Sigmoid colon (tissue), 7 donors: ENCODE measurements at places on chromosomes 13 and 19.

GRCh38 chr13:75432045-75432444, 49.9 kb downstream of the TBC1D4 start:
- DNase-seq, result no peak

DNA sequence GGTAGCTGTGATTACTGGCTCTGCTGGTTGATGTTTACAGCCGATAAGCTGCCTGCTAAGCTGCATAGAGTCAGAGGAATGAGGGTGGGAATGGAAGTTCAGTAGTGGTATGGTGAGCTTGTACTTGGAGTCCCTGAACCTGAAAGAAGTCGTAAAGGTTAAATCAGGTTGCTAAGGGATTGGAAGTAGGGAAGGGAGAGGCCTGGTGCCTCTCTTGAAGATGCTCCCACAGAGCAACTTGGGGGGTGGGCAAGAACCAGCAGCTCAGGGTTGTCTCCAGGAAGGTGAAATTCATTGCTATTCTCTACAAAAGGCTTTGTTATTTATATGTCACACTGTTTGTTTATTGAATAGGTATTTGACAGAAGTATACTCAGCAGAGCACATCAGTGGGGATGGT, 73.8 kb upstream of the OLFM4 start:
- no peak for DNase-seq

GRCh38 chr19:1811942-1812425, at the start of gene ATP8B3:
Gene ATP8B3 (minus strand): TSS chr19:1812276. CDS start chr19:1811736, 540 bp downstream.
- DNase-seq, result no peak

DNA sequence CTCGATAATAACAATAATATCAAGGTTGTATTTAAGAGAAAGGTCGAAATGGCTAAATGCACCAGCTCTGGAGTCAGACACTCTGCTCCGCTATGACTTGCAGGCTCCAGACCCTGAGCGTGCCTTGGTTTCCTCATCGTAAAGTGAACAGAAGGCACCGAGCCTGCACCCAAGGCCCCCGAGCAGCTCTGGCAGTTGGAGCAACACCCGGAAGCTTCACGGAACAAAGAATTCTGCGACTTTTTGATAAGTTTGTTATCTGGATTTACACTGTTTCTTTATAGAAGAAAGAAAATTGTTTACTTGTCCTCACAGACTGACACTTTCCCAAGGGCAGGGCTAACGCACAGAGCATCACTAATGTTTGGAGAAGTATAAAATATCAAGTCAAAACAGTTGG, 4.4 kb downstream of the GRTP1 start:
- no peak for DNase-seq

- no peak for DNase-seq
These were observed 5.8 kb upstream of the DYRK1B start for GRCh38 chr19:39839678-39840327.

DNA sequence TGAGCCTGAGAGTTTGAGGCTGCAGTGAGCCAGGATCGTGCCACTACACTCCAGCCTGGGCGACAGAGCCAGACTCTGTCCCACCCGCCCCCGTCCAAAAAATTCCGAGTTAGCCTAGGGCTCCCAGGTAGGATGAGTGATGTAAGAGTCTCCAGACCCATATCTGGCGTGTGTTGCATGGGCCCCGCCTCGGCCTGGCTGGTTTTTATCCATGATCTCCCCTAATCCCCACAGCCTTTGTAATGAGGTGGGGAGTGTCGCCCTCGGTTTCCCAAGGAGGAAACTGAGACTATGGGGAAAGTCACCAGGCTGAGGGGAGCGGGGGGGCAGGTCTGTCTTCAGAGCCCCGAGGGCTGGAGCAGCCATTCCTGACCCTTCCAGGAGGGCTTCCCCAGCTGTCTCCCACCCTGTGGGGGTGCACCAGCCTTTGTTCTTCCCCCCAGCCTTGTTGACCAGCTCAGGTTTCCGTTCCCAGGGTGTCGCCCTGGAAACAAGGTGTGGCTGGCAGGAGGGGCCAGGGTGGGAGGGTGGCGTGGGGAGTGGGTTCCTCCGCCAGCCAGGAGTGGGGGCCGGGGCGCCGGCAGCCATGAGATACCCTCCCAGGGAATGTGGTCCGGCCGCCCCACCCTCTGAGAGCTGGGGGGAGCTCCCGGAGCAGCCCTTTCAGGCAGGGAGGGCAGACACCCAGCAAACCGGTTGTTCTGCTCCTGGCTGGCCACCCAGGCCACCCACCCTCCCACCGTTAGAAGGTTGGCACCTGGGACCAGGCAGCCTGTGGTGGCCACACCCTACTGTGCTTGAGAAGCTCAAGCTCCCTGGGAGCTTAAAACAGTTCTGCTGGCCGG, 11.5 kb downstream of the MYH14 start:
- no peak for DNase-seq

DNA sequence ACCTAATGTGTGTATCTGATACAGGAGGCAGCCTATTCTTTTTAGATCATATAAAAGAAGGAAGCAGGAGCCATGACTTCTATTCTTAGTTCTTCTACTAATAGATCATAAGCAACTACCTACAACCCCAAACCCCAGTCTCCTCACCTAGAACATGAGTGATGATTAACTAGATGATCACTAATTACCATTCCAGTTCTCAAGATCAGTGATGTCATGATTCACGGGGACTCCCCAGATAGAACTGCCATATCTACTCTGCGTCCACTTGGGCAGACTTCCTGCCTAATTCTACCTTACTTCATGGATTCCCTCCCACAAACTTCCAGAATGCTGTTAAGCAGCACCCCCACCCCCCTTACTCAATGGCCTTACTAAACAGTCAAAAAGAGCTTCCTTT, 380.1 kb downstream of the FGF14 start:
- no peak for DNase-seq

- no peak for DNase-seq
These were observed 1770.0 kb downstream of the PCDH9 start for GRCh38 chr13:65460136-65460535.

DNA sequence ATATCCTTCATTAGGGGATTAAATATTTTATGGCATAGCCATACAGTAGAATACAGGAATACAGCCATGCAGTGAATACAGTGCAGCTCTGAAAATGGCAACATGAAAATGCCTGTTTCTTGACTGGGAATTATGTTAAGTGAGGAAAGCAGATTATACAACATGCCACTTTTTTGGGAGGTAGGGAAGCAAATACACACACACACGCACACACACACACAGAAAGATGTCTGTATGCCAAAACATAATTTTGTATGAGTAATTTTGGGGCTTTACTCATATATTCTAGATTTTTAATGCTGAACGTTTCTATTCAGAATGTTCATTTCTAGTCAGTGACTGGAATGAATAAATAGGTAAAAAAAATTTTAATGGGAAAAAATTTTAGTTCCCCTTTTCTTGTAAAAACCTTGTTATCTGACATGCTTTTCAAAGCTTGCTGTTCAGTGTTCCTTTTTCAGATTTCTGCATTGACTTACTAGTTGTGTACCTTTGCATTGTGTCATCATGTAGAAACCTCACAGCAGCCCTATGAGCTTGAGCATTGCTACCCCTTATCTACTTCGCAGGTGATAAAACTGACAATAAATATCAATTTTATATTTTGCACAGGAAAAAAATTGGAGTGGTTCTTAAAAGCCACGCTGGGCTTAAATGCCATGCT, 7.8 kb downstream of the GPR183 start:
- no peak for DNase-seq

GRCh38 chr19:21604351-21604926, 99.0 kb downstream of the ZNF429 start:
- no peak for DNase-seq

DNA sequence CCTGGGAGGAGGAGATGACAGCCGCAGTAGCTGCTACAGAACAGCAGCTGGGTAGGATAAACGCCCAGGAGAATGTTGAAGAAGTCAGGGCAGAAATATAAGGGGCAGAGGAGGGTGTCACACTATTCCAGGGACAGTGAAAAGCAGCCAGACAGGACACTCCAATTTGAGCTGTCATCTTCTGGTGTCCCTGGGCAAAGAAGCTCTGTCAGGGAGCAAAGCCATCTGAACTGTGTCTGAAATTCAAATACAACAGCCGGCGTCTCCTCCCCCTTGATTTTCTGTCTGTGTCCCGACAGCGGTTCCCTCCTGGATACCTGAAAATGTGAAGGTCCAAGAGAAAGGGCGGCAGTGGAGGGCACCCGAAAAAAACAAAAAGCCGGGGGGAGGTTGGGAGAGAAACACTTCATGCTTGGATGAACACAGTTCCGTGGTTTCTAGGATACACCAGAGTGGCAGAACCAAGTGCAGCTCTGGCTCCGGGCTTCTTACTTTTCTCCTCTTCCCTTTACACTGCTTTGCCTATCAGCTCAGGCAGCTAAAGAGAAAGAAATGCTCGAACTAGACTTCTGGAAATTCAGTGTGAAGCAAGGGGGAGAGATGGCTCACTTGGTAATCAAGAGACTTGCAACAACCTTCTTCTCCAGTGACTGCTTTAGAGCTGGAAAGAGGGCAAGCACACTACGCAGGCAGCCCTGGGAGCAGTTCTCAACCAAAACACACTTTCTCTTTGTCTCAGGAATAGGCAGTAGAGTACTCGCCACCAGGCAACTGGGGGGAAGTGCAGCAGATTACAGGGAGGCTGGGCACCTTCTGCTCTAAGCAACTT, 465.6 kb downstream of the ITGBL1 start:
- DNase-seq, result no peak

DNA sequence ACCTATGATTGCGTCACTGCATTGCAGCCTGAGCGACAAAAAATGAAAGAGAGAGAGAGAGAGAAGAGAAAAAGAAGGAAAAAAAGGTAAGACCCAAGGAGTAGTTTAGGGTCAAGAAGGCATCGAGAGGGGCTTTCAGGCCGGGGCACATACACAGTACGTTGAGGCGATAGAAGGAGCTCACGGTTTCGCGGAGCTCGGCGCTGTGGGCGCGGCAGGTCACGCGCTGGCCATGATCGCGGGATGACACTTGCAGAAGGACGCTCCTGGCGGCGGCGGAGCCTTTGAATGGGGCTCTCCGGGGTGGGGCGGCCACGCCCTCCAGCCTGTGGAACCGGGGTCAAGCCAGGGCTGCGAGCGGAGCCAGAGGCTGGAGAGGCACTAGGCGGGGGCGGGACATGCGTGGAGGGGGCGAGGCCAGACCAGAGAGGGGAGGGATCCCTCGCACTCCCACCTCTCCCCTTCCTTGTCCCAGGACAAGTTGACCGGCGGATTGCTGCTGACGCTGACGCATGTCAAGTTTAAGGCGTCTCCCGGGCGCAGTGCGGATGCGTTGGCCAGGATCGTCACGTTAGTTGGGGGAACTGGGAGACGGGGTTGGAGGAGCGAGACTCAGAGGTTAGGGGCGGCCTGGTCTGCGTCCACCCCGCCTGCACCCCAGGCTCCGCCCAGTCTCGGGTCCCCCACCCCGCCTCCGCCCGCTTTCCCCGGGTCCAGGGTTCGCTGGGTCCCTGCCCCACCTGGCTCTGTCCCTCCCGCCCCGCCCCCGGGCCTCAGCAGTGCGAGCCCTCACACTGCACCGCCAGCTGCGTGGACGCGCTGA, 6.9 kb downstream of the NPHS1 start:
- DNase-seq, result no peak

- DNase-seq, result no peak
These were observed 193.5 kb downstream of the ZNF536 start for GRCh38 chr19:30565636-30566035.

DNA sequence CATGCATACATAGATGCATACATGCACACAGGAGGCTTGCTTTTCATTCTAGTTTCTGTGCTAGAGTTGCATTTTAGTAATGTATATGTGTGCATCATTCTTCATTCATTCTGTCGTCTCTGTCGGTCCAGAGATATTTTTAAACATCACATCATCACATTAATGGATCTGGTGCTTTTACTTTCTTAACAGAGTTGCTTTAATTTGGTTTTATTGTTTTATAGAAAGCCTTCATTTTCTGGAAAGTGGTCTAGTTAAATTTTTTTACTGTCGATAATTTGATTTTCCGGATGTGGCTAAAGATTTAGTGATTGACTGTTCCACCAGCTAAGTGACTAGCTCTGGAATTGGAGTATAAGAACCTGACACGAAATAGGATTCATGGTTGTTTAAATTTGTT, 16.9 kb downstream of the BIVM start:
- no peak for DNase-seq

- no peak for DNase-seq
These were observed 10.9 kb downstream of the ZNF264 start for GRCh38 chr19:57202160-57202559.

GRCh38 chr13:83086948-83087347, 795.3 kb downstream of the SLITRK1 start:
- no peak for DNase-seq

- DNase-seq, result peak; percentile 59
These were observed 53.4 kb downstream of the LATS2 start for GRCh38 chr13:21008026-21008425.

- DNase-seq, result no peak
These were observed 40.7 kb upstream of the DOCK9 start for GRCh38 chr13:99018418-99019180.

- no peak for DNase-seq
These were observed 169.3 kb downstream of the COL4A1 start for GRCh38 chr13:110137680-110138009.

DNA sequence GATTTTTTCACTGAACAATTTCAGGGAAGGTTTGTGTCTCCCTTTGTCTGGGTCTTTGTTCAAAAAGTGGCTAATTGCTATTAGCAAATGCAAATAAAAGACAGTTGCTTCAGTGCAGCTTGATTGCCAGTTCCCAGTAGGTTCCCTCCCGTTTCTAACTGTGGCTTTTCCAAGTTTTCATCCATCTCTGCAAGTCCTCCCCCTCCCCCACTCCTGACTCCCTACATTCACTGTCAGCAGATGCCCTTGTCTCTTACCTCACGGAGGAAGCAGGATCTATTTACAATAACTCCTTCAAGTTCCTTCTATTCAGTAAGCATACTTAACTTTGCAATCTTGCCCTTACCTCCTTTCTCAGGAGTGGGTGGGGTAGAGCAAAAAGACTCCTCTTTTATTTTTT, 55.4 kb upstream of the SCEL start:
- no peak for DNase-seq

DNA sequence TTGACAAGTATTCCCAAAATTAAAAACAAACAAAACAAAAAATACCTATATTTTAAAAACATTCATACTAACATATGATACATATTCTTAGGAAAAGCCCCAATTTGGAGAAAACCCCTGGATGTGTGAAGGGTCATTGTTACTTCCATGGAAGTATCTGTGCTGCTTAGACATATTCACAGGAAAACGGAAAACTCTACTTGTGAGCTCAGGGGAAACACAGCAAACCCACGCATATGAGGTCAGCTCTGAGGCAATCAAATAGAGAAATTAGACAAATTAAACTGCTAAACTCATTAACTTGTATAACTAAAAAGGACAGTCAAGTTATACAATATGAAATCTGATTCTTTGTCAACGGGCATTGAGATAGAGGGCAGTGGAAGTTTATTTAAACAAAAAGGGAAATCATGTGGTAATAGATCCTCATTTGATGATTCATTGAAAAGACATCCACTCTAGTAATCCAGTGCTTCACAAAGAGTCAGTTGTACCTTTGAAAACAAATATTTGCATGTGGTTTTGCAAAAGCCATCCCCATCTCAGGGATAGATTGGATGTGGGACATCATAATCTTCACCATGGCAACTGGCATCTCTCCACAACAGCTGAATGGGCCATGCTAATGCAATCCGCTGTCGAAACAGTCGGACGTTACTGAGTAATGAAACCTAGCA, 423.4 kb downstream of the ITGBL1 start:
- no peak for DNase-seq

GRCh38 chr19:52735734-52736133, 890 bp upstream of the ZNF611 start:
- peak; percentile 85 for DNase-seq

- peak; percentile 39 for DNase-seq
These were observed 25.2 kb downstream of the ABCC4 start for GRCh38 chr13:95276037-95276505.
